Chondrocyte (in vitro differentiated cells): ENCODE measurements at places on chromosomes 2 and 18. TPM values are rescaled to one million over a fixed set of nuclear protein-coding genes. Genes with fewer than 3 reads are reported as not detected.

C2orf80 gene
- total RNA-seq = not detected in 3 replicates

- DNase-seq = no peak
Observed at GRCh38 chr2:105763076-105763475, 18.4 kb downstream of the NCK2 start.

C2orf66 gene
- total RNA-seq = 0.89 TPM in 1 of 3 replicates, not detected in the others

DNA sequence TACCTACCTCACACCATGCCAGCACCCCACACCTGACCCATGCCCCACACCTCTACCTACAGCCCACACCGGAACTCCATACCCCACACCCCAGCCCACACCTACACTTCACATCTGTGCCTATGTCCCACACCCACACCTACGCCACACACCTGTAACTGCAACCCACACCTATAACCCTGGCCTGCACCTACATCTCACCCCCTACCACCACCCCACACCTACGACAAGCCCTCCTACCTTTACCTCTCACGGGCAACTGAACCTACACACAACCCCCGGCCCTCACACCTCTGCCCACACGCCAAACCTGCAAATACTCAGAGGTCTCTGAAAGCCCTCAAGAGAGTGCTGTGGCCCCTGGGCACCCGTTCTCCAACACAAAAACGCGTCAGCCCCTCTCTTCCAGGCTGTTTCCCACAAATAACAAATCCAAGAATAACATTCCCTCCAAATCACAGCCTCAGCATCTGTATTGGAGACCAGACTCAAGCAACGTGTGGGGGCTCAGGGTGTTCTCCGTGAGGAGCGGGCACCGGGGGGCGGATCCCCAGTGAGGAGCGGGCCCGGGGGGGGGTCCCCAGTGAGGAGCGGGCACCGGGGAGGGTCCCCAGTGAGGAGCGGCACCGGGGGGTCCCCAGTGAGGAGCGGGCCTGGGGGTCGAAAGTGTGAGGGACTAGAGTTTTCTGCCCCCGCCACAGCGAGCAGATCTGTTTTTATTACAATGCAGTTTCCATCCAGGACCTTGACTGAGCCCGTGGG is 33.4 kb downstream of the SLC66A2 start:
- DNase-seq = peak; percentile 68

GRCh38 chr2:26139269-26140183 is 33.4 kb upstream of the GAREM2 start:
- DNase-seq = no peak

SPR gene
- 8.9 to 13.5 TPM (median 12.8 TPM) in 3 replicates for total RNA-seq

- DNase-seq = no peak
Observed at GRCh38 chr2:35741556-35741955, 614.0 kb upstream of the CRIM1 start.

- no peak for DNase-seq
Observed at GRCh38 chr2:43170405-43171105, 55.9 kb downstream of the ZFP36L2 start.

- no peak for DNase-seq
Observed at GRCh38 chr2:210593166-210593565, 36.8 kb downstream of the CPS1 start.

DNA sequence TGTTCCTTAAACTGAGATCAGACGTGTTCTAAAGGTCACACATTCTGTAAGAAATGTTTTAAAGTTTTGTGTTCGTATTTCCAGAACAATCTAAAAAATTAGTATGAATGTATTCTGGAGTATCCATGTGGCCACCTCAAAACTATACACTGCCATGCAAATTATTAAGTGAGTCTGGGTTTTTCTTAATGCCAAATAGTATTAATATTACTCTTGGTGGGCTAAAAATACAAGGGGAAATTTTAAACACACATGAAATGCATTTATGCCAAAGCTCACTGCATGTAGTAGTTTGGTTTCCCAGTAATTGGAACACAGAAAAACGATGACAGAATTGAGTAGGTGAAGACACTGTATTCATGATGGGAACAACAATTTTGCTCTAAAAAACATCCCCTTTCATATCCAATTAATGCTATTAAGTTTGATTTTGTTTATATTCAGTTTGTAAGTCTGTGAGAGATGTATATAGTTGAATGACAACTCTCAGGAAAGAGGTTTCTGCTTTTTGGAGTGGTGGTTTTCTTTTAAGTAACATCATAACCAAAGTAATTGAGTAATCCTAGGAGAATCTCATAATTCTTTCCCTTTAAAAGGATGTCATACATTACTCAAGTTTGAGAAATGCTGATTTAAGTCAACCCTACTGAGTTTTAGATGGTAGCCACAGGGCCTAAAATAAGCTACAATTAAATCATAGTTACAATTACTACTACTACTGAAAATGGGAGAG is 75.7 kb upstream of the CDCA7 start:
- no peak for DNase-seq

- DNase-seq = no peak
Observed at GRCh38 chr2:5983511-5984272, 291.5 kb downstream of the SOX11 start.

GRCh38 chr2:234705108-234705507 is 208.2 kb upstream of the ARL4C start:
- no peak for DNase-seq

DNA sequence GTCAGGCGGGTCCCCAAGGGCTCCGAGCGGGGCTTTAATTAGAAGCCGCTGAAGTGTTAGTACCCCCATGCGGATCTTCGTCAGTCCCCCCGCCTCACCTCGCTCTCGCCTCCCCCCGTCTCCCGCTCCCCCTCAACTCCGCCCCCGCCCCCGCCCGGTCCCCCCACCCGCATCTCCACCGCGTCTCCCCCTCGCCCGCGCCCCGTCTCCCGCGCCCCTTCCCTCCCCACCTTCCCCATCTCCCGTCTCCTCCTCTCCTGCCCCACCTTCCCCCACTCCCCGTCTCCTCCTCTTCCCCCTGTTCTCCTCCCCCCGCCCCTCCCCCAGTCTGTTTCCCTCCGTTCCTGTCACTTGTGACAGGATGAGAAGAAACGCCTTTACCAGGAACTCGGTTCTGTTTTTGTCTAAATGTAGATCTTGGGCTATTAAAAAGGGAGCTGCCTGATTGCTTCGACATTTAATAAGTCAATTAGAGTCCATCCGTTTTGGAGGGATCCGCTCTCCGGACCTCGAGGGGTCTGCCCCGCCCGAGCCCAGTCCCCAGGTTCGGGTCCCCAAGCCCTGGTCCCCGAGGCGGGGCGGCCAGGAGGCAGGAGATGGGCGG is 969 bp upstream of the ALKAL2 start:
- no peak for DNase-seq

CNPPD1 gene
- total RNA-seq = 36.1 to 46.3 TPM (median 43.1 TPM) in 3 replicates

GRCh38 chr2:100427627-100428258 is 10.3 kb upstream of the CHST10 start:
- no peak for DNase-seq

VWA3B gene
- not detected in 3 replicates for total RNA-seq

DNA sequence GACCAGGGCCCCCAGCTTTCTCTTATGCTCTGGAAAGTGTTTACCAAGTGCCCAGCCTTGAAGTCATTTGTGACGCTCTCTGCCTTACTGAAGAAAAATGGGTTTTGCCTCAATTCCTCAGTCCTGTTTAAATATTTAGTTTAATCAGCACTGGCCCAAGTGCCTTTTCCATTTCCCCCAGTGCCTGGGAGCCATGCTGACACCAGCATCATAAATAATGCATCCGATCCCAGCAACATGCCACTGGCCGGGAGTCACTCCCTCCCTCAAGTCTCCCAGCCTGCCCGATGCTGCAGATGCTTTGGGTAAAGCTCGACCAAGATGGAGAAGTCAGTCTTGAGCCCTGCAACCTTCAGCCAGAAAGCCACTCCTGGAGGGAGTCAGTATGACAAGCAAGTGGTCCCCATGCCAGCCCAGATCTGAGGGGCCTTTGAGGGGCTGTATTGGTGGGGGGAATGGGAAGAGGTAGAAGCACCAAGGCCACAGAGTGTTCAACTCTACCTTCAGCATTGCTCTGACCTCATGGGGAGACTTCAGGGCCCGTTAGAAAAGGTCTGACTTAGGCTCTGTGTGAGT is 12.0 kb upstream of the MTA3 start:
- no peak for DNase-seq

SRSF7 gene
- 63.6 to 87.0 TPM (median 67.5 TPM) in 3 replicates for total RNA-seq

GRCh38 chr2:206276169-206276942 is 1.9 kb downstream of the ZDBF2 start:
- DNase-seq = no peak

DNA sequence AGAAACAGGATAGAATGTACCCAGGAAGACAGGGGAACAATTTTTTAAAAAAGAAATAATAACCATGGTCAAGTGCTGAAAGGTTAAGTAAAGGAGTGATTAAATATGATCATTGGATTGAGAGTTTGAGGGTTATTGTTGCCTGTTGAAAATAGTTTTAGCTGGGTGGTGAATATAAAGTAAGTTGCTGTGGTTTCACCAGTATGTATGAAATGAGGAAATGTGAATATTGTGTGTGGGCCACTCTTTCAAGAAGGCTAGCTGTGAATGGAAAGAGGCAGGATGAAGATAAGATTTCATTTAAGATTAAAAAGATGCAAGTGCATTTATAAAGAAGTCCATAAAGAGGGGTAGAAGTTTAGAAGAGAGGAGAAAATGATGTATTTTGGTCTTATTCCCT is 53.8 kb downstream of the GULP1 start:
- DNase-seq = no peak

DNA sequence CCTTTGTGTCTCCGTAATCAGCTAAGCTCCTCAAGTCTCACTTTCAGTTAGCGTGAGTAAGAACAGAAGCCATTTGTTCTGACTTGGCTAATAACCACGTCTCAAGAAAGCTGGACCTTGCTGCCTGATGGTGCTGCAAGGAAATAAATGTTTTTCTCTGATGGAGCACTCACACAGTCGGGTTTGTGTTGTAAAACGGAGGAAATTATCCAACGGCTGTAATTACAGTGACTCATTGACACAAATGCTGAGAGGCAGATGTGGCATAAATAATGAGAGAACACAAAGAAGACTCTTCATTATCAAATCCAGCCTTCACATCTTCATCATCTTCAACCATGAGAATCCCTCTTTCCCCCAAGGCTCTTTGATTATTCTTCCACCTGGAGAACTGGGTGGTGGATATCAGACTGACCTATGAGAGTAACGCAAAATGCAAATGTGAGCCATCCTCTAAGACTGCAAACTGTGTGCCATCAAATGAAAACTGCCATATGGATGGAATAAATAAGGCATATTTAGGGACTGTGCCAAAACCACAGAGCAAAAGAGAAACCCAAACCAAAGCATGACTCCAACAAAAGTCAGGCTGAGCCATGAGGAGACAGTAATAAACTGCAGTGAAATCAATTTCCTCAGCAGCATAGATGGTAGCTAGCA is 252.6 kb downstream of the RND3 start:
- DNase-seq = no peak

DNA sequence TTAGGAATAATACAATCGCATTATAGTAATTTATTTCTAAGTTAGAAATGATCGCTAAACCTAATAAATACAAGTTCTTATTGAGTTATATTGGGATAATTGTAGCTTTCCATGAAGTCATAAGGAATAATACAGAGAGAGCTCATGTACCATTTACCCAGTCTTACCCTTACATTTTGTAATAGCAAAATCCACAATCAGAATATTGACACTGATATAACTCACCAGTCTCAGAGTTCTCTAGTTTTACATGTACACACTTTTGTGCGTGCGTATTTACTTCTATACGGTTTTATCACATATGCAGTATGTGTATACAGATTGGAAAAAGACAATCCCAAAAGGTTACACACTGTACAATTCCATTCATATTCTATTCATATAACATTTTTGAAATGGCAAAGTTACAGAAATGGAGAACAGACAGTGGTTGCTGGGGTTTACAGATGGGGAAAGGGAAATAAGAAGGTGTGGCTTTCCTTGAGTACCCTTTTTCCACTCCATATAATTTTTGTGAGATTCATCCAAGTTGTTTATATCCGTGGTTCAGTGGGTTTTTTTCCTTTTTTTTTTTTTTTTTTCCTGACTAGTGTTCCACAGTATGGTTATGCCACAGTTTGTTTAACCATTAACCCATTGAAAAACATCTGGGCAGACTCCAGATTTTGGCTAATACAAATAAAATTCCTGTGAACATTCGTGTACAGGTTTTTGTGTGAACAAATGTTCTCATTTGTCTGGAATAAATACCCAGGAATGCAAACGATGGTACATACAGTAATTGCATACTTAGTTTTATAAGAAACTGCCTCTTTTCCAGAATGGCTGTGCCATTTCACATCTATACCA is 117.2 kb downstream of the HNMT start:
- no peak for DNase-seq

G6PC2 gene
- total RNA-seq = not detected in 3 replicates

- DNase-seq = no peak
Observed at GRCh38 chr2:9225806-9226205, 19.2 kb downstream of the ASAP2 start.

DNA sequence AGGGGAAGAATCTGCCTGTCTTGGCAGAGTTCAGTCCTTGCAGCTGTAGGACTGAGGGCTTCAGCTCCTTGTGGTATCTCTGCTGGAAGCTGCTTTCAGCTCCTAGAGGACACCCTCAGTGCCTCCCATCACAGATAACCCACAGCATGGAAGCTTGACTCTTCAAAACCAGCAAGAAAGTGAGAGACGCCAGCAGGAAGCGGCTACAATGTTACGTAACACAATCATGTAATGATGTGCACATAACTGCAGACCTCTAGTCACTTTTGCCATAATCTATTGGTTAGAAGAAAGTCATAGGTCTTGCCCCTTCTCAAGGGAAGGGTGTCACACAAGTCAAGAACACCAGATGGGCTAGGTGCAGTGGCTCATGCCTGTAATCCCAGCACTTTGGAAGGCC is 69.1 kb upstream of the AFF3 start:
- DNase-seq = no peak

DNA sequence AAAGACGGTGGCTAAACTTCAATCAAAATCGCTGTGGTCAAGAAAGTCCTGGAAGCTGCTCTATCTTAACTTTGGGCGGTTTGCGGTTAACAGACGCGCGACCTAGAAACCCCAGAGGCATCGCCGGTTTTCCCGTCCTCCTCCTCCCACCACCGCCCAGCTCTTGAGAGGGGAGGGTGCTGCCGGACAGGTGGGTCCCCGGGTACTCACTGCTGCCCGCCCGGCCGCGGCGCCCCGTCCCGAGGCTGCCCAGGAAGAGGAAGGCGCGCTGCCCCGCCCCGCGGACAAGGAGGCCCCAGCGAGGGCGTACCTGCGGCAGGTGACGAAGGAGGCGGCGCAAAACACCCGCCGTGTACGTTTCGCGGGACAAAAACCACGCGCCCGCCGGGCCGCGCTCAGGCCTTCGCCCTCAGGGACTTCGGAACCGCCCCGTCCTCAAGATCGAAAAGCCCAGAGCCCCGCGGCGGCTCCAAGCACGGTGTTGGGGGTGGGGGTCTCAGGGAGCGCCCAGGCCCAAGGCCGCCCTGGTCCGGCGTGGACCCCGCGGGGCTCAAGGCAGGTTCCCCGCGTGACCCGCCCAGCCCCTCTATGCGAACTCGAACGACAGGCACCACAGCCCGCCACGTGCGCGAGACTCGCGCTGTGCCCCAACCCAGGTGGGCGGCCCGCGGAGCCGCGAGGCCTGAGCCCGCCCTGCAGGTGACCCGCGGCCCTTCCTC is at the start of gene SH3YL1:
Gene SH3YL1 (minus strand): TSS at position 259 of the 719 bp plus-strand sequence. CDS start 48 bp downstream, at position 211.
- DNase-seq = peak; percentile 87

GRCh38 chr2:189217541-189217940 is 38.0 kb upstream of the COL5A2 start:
- no peak for DNase-seq

CDH20 gene
- not detected in 3 replicates for total RNA-seq

FBXO15 gene
- 0.57 to 0.95 TPM (median 0.92 TPM) in 3 replicates for total RNA-seq
